ENCODE measurements at places on chromosomes 4 and X.
A peak's percentile ranks its signal among the peaks of the same experiment; 100 is the strongest.

- DNase-seq, result no peak
Measured at GRCh38 chrX:84830836-84831235, 172.8 kb upstream of the APOOL start.

- no peak for DNase-seq
Measured at GRCh38 chrX:19846995-19847790, 40.2 kb downstream of the SH3KBP1 start.

- DNase-seq, result no peak
Measured at GRCh38 chr4:54914781-54915180, 210.6 kb downstream of the KDR start.

DNA sequence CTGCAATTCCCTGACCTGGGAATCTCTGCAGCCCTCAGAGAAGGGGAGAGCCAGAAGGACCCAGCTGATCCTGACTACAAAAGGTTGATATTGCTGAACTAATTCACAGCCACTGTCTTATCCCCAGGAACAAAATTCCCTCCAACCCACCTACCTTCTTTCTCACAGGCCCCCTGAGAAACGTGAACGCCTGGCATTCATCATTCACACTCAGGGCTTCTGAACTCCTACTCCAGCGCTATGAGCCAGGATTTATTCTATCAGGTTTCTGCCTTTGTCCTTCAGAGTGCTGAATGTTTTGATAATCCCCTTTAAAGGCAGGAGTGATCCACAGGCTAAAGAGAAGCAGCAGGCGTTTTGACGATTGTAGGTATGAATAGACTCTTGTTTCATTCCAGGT is 76.5 kb downstream of the KCNIP4 start:
- DNase-seq, result no peak

- DNase-seq, result no peak
Measured at GRCh38 chr4:12286351-12286750, 857.7 kb upstream of the HS3ST1 start.

GRCh38 chrX:1449823-1450149 is 2.9 kb downstream of the ASMTL start:
- DNase-seq, result no peak

DNA sequence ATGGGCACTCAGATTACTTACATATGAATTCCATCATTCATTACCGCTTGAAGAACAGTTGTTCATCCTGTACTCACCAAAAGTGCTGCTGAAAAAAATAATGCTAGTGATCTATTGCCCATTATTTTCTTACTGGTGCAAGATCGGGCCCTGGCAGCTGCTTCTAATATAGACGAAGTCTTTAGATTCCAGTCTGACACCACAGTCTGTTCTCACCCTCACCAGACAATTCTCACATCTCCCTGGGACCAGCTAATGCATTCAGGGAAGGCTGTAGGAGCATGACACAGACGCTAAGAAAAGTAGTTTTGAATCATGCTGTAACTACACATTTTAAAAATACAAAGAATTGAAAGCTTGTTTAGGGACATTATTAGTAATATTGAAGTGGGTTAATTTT is 13.8 kb downstream of the GEMIN8 start:
- DNase-seq, result no peak

DNA sequence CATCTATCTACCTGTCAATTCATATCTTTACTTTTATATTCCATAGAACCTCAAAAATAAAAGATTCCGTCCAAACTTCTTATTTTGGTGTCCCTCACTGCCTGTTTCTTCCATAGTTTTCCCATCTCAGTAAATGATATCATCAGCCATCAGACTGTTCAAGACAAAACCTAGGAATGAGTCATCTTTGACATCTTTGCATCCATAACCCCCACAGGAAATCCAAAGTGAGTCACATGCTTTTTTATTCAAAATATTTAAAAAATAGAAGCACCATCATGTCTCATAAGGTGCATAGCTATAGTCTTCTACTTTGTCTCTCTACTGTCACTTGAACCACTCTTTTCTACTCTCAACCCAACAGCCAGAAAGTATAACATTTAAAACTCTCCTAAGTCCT is 29.9 kb upstream of the CXXC4 start:
- DNase-seq, result no peak

- DNase-seq, result no peak
Measured at GRCh38 chr4:66991521-66991920, 553.8 kb downstream of the CENPC start.

GRCh38 chr4:21768349-21769310 is 179.9 kb downstream of the KCNIP4 start:
- DNase-seq, result no peak

DNA sequence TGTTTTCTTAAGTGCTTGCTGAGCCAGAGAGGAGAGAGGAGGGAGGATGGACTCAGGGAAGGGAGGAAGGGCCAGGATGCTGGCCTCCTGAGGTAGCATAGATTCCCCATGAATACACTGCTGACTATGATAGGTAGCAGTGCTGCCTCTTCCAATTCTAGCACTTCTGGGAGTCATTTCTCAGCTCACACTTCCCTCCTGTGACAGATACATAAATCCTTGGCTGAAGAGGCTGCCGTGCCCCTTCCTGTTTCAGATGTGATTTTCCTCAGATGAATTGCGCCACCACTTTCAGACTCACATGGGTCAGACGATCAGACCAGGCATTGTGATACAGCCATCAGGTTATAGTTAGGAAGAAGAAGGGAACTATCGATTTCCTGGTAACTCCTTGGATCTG is 22.4 kb downstream of the TSC22D3 start:
- no peak for DNase-seq

GRCh38 chr4:23788027-23788426 is 101.8 kb downstream of the PPARGC1A start:
- no peak for DNase-seq

- no peak for DNase-seq
Measured at GRCh38 chr4:53022513-53023100, 160.5 kb downstream of the RASL11B start.

GRCh38 chr4:92339676-92340075 is 35.9 kb downstream of the GRID2 start:
- no peak for DNase-seq

GRCh38 chr4:6043188-6043587 is 25.0 kb upstream of the C4orf50 start:
- DNase-seq, result no peak

DNA sequence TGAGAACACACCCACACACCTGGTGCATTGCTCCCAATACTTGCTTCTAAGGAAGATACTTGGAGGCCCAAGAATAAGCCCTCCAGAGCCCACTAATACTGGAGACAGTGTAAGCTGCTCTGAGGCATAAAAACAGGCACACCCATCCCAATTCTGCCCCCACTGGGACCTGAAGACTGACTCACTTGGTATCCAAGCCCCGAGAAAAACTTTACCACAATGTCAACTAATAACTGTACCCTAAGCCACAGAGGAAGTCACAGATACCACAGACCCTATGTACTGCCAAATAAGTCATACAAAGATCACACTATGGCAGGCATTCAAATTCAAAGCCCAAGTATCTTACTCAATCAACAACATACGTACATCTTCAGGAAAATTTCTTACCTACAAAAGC is 398.2 kb upstream of the SPANXN1 start:
- no peak for DNase-seq

GRCh38 chrX:12961196-12961718 is 13.7 kb upstream of the TMSB4X start:
- DNase-seq, result no peak

GRCh38 chrX:30278365-30278764 is 30.8 kb downstream of the NR0B1 start:
- DNase-seq, result no peak

DNA sequence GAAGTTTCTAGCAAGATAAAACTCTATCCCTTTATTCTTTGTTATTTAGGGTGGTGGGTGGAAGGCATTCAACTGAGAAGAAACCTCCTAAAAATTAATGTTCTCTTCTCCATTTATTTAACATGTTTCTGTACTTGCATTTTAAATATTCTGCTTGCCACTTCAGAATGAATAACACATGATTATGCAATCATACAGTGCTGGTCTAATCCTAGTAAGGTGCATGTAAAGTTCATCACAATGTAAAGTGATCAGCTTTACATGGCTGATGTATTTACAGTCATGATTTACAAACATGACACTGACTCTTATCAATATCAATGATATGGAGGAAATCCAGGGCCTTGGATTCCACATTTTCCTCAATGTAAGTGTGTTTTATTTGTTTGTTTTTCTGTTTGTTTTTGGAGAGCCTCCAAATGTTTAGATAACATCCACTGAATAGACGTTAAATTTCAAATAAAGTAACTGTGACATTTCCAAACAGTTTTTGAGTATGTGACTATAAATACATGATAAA is 342.1 kb upstream of the CTSO start:
- DNase-seq, result no peak

GRCh38 chrX:19839770-19840254 is 47.6 kb downstream of the SH3KBP1 start:
- peak; percentile 40 for DNase-seq

- no peak for DNase-seq
Measured at GRCh38 chr4:149280806-149281205, 534.8 kb downstream of the IQCM start.

DNA sequence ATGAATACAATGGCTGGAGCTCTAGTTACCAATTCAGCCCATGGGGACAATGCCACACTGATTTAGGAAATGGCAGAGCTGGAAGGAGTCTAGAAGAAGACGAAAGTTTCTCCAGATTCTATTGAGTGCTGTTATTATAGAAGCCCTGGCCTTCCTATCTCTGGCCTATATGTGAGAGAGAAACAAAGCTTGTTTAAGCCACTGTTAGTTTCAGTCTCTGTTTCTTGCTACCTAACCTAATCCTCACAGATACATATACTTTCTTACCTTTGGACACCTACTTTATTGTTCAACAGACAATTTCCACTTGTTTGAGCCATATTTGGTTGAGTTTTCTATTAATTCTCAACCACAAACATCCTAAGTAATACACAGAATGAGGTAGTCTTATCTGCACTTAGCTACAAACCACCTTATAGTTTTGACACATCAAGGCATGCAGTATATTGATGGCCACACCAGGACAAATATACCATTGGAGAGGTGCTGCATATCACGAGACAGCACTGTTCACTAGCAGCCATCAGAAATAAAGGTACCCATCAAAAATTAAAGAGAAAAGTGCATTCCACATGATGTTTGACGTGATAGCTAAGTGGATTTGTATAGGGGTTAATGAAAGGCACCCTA is 190.2 kb downstream of the SMIM20 start:
- no peak for DNase-seq

- DNase-seq, result no peak
Measured at GRCh38 chr4:6063684-6064083, 45.5 kb upstream of the C4orf50 start.

GRCh38 chr4:184853436-184853835 is 27.7 kb upstream of the ACSL1 start:
- DNase-seq, result no peak

- no peak for DNase-seq
Measured at GRCh38 chrX:16588266-16588665, 61.7 kb upstream of the S100G start.

- peak; percentile 85 for DNase-seq
Measured at GRCh38 chr4:139177049-139177868, at the start of gene ELF2. ELF2 (minus strand) TSS chr4:139177218; CDS start chr4:139137701, 39,517 bp downstream.

- DNase-seq, result no peak
Measured at GRCh38 chr4:126056116-126056650, 741.4 kb downstream of the FAT4 start.

DNA sequence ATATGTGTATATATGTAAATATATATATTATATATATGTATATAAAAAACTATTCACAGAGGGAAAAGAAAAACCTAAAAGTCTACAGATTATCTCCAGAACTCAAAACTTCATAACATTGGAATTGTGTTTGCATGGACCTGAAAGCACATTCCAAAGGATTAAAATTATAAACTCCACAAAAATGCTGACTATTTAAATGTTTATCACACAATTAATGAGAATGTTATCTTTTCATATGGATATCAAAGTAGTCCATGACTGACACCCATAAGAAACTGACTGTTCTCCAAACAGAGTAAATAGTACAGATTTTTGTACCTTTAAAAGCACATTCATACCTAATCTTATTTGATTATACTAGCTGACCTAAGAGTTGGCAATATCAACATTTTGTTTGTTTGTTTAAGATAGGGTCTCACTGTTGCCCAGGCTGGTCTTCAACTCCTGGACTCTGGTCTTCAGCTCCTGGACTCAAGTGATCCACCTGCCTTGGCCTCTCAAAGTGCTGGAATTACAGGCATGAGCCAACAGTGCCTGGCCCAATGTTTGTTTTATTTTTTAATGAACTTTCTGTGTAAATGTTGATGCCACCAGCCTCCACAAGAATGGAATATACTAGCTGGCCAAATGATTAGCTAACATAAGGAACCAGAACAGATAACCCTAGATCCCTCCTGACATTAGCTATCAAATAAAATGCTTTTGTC is 50.0 kb downstream of the SLC39A8 start:
- no peak for DNase-seq

DNA sequence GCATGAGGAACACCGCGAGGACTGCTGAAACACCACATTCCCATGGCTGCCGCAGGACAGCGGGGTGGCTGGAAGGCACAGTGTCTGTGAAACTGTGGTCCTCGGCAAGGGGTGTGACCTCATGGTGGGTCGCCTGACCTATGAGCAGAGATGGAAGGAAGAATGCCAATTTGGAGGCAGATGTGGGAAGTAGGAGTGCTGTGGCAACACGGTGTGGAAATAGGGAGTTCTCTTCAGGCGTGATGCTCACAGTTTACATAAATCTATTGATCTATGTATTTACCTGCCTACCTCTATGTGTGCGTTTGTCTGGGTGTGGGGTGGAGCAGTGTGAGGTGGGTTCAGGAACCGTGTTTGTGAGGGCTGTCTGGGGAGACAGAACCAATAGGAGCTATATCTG is 62.3 kb upstream of the LSM6 start:
- DNase-seq, result no peak

DNA sequence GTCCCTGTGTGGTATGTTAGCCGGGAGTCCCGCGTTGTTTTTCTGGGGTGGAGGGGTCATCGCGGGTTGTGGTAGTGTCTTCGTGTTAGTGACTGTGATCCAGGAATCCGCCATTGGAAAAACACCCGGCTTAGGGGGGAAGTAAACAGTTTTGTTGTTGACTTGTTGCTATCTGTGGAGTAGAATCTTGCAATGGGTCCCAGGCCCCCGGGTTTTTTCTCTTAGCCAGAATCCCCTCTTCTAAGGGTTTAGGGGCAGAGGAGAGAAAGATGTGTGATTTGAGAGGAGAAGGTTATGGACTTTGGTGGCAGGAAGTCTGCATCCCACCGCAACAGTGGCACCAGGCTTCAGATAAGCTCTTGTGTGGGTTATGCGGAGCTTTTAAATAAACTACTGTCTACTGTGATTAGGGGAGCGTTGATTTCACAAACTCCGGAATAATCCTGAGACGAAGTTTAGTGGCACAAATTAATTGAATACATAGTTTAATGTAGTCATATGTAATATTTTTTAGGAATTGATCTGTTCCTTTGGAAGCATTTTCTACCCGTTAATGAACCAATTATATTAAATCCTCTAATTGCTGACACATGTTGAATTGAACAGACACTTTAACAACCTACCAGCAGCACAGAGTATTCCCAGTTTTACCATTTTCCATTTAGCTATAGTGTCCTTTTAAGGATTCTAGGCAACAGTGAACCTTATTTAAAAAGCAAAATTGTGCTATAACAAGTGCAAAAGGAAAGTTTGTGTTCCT is 1.4 kb downstream of the DDX3X start:
- no peak for DNase-seq

Measured in activated T-cell treated with anti-CD3 and anti-CD28 coated beads, Interleukin-2, amount 50 U/mL, for 24 hours (primary cell).